ENCODE measurements at places on chromosomes 3 and 15.

GRCh38 chr3:161409858-161410257, 38.5 kb upstream of the SPTSSB start:
- DNase-seq = no peak

- DNase-seq = no peak
Observed at GRCh38 chr3:178483704-178484103, 52.5 kb upstream of the KCNMB2 start.

GRCh38 chr3:188956839-188957489, 214.8 kb upstream of the TPRG1 start:
- DNase-seq = peak; percentile 73

GRCh38 chr3:152317184-152317583, 48.5 kb downstream of the MBNL1 start:
- DNase-seq = no peak

All from activated CD4-positive, alpha-beta T cell treated with anti-CD3 and anti-CD28 coated beads, Interleukin-2, amount 10 ng/mL, durations not matched to agents 24 days and 14 days (primary cell).